ENCODE measurements at places on chromosomes 6 and 20. TPM values are rescaled to one million over a fixed set of nuclear protein-coding genes. Genes with fewer than 3 reads are reported as not detected.

- peak; percentile 46 for DNase-seq
- H3K4me3 ChIP-seq = no peak overlapping the region
- peaks cover 26% of the 10 kb centered on the region for H3K27me3 ChIP-seq
- no peaks in the 10 kb centered on the region for H3K36me3 ChIP-seq
Measured at GRCh38 chr6:38773338-38773737, 58.2 kb downstream of the DNAH8 start.

DNA sequence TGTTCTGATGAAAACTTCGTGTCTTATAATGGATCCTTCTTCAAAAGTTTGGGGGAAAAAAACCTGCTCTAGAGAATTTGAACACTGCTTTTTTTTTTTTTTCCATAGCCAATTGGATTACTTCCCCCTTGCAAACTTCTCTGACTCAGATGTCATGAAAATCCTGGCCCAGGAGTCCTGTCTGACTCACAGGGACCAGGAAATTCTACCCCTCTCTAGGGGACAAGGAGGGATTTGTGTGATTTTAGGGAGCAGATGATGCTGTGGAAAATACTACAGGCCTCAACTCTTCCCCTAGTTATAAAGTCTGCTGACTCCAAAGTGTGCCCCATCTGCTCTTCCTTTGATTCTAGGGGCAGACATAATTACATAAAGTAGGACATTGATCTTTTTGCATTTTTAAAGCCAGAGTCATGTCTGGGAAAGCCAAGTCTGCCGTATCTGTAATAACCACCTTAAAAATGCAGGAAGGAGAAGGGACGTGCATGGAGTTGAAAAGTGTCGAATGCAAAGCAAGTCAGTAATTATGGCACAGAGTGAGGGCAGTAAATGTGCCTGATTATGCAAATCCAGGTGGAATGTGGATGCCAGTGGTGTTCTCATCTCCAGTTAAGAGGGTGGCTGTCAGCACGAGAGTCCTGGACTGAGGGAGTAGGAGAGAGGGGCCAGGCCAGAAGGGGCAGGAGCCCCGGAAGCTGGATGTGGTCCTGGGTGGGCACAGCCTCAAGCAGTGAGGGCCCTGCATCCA, 144.3 kb upstream of the SULF2 start:
- H3K27me3 ChIP-seq = peaks cover 11% of the 10 kb centered on the region
- no peak overlapping the region for H3K4me3 ChIP-seq
- H3K27ac ChIP-seq = no peak overlapping the region
- H3K4me1 ChIP-seq = no peaks in the 10 kb centered on the region

DNA sequence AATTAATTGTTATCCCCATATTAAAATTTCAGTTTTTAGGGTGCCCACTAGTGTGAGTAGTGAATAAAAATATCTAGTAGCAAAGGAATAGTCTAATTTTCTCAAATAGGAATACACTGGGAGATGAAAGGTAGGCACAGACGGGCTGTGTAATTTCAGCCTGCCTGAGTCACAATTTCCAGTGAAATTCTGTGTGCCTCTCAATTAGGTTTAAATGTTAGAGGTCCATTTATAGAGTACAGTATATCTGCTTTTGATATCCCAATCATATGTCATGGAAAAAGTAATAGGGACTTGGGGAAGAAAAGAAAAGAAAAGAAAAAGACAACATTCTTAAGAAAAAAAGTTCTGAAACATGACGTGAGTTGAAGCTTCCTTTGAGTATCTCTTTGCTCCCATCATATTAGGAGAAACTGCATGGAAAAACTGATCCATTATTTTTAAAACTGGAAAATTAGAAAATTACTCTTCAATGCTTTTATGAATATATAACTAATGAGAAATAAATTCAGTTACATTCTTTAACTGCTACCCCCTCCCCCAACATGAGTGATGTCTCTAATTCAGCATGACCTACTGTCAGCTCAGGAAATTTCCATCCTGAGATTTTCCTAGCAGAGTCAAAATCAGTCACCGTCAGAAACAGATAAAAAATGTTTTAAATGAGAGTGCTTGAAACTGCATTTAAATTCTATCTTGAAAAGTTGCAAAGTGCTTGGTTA, 473.8 kb upstream of the HSF2 start:
- H3K36me3 ChIP-seq = no peaks in the 10 kb centered on the region
- DNase-seq = no peak
- no peak overlapping the region for H3K4me3 ChIP-seq
- H3K27me3 ChIP-seq = no peaks in the 10 kb centered on the region
- peaks cover 3% of the 10 kb centered on the region for H3K4me1 ChIP-seq

DNA sequence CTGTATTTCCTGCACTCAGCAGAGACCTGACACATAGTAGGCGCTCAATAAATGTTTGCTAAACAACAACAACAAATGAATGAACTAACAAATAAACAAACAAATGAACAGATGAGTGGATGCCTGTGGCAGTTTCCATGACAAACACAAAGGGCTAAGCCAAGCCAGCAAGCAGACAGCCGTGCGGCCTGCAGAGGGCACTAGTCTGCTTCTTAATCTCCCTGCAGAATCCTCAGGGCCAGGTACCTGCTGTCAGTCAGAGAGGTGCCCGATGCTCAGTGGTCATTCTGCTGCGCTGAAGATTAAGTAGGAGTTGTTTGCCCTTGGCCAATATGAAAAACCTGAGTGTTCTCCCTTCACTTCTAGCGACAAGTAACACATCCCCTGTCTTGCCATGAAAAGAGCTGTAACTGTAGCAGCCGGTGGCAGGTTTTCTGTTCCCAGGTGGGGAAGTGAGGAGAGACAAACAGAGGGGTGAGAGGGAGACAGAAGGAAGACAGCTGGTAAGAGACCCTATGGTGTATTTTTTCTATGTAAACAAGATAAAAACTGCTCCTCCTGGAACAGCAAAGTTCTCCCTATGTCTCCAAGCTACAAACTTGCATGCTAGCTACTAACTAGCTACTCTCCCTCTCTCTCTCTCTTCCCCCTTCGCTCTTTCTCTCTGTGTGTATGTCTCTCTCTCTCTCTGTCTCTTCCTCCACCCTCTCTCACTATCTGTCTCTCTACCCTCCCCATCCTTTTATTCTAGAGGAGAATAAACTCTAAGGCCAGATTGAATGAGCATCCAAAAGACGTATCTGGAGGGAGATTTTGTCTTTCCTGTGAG, at the start of gene MC3R:
MC3R (plus strand) TSS at position 779 of the 829 bp plus-strand sequence. CDS start 112 bp downstream, outside the sequence.
- H3K36me3 ChIP-seq = no peaks in the 10 kb centered on the region
- no peak within 1 kb of the TSS for H3K27ac ChIP-seq
- H3K27me3 ChIP-seq = peaks cover 31% of the 10 kb centered on the region
- peak; percentile 71 for DNase-seq
- H3K4me1 ChIP-seq = no peaks in the 10 kb centered on the region
- H3K4me3 ChIP-seq = no peak within 1 kb of the TSS

DNA sequence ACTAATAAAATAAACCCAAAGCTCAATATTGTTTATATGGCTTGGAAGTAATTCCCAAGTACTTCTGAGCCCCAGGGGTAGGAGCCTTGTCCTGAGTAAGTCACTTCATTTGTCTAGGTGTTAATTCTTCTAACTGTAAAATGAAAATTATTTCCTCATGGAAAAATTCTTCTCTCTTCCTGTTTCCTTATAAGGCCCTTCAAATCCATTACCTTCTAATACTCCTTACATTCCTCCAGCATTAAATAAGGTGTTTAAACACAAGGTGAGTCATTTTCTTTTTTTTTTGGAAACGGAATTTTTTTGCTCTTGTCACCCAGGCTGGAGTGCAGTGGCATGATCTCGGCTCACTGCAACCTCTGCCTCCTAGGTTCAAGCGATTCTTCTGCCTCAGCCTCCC, 41.9 kb downstream of the PRR18 start:
- no peak for DNase-seq
- H3K27ac ChIP-seq = no peak overlapping the region
- H3K27me3 ChIP-seq = no peaks in the 10 kb centered on the region
- H3K4me1 ChIP-seq = no peaks in the 10 kb centered on the region
- no peaks in the 10 kb centered on the region for H3K36me3 ChIP-seq

GRCh38 chr6:158752613-158753012, 66.6 kb downstream of the EZR start:
- no peaks in the 10 kb centered on the region for H3K27me3 ChIP-seq
- H3K4me1 ChIP-seq = no peaks in the 10 kb centered on the region
- no peak overlapping the region for H3K4me3 ChIP-seq
- H3K27ac ChIP-seq = no peak overlapping the region
- no peak for DNase-seq

- no peak overlapping the region for H3K4me3 ChIP-seq
- no peak for DNase-seq
- H3K4me1 ChIP-seq = peaks cover 10% of the 10 kb centered on the region
- peaks cover 5% of the 10 kb centered on the region for H3K36me3 ChIP-seq
Measured at GRCh38 chr6:155194399-155194798, 69.4 kb upstream of the CLDN20 start.

- no peak for DNase-seq
- peaks cover 1% of the 10 kb centered on the region for H3K27me3 ChIP-seq
- H3K36me3 ChIP-seq = no peaks in the 10 kb centered on the region
- H3K4me1 ChIP-seq = no peaks in the 10 kb centered on the region
Measured at GRCh38 chr6:134070271-134070670, 17.8 kb upstream of the SLC2A12 start.

GRCh38 chr6:5898102-5898501, 108.6 kb downstream of the NRN1 start:
- no peaks in the 10 kb centered on the region for H3K36me3 ChIP-seq
- no peak overlapping the region for H3K4me3 ChIP-seq

The SYNJ2 gene
- total RNA-seq = 28.6 TPM

The PROCR gene
- total RNA-seq = 0.87 TPM

All from activated CD4-positive, alpha-beta T cell treated with anti-CD3 and anti-CD28 coated beads for 36 hours (primary cell).